GF-D8 (cell line): ENCODE measurements at places on chromosomes 3 and 15.

- no peak for DNase-seq
Measured at GRCh38 chr15:82832601-82833361, 23.4 kb downstream of the WHAMM start.

DNA sequence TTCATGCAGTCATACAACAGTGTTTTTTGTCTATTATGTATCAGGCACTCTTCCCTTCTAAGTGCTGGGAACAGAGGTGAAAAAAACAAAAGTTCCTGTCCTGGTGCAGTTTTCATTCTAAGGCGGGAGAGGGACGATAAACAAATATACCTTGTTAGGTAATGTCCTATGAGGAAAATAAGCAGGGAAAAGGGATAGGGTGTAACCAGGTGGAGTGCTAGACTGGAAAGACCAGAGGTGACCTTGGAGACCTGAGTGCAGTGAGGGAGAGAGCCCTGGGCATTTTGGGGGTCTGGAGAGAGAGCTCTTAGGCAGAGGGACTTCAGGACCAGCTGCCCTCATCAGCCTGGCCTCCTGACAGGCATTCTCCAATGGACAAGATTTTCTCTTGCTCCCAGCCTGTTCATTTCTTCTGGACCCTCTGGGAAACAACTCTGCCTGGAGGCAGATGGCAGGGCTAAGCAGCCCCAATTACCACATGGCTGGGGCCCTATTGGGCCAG lies 97.2 kb upstream of the TJP1 start:
- no peak for DNase-seq

GRCh38 chr3:128385080-128385832 lies 81.4 kb downstream of the DNAJB8 start:
- DNase-seq: no peak

DNA sequence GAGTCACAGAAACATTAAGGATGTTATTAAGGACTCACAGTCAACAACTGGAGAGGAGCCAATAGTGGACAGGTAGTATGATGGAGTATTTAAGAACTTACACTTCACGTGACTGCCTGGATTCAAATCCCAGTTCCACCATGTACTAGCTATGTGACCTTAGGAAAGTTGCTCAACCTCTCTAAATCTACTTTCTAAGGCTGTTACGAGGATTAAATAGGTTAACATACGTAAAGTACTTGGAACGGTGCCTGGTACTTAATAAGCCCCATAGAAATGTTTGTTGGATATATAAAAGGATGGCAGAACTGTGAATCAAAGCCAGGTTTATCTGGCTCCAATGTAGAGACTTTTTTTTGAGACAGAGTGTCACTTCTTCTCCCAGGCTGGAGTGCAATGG lies 24.4 kb downstream of the THRB start:
- DNase-seq: no peak

DNA sequence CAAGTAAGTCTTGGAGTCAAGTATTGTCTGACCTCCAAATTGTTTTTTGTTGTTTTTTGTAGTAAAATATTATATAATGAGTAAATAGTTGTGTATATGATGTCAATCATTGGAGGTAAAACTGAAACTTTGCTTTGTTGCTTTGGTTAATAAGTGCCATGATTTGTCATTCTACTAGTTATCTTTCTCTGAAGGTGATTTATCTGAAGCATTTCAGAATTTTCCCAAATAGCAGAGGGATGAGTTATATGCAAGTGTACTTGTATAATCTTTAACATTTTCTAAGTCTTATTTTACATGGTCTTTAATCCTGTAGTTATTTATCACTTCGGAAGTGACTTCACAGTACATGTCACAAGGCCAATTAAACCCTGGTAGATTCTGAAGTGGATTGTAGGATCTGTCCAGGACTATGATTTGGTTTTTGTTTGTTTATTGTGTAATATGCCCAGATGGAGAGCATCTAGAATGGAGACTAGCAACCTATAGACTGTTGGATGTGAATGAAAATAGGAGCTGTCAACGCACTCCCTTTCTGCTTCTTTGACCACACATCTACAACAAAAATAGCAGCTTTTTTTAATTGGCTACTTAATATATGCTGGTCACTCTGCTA lies 93.1 kb upstream of the SAMMSON start:
- DNase-seq: no peak

- no peak for DNase-seq
Measured at GRCh38 chr15:33934921-33935320, 33.4 kb upstream of the CHRM5 start.

GRCh38 chr3:195441992-195442572 lies 738 bp downstream of the ACAP2 start:
- DNase-seq: peak; percentile 63

DNA sequence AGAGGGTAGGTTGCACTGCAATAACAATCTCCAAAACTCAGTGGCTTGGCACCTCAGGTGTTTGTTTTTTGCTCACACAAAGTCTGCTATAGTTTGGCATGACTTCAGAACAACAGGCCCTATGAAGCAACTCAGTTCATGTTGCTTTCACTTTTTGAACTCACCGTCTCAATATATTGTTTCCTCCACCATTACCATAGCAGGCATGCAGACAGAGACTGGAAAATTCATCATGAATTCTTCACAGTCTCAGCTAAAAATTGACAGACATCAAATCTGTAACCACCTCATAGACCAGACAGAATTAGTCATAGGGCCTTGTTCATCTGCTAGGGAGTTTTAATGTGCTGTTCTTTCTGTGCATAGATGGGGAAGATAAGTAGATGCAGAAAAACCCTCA lies 161.4 kb upstream of the POU1F1 start:
- no peak for DNase-seq

- DNase-seq: no peak
Measured at GRCh38 chr15:26864664-26865191, 2.1 kb upstream of the GABRA5 start.

- DNase-seq: no peak
Measured at GRCh38 chr3:106276755-106277612, 408.2 kb upstream of the CBLB start.

- DNase-seq: no peak
Measured at GRCh38 chr3:159837725-159838124, 150.9 kb upstream of the IL12A start.

- no peak for DNase-seq
Measured at GRCh38 chr3:151234825-151235224, 31.8 kb upstream of the GPR171 start.

DNA sequence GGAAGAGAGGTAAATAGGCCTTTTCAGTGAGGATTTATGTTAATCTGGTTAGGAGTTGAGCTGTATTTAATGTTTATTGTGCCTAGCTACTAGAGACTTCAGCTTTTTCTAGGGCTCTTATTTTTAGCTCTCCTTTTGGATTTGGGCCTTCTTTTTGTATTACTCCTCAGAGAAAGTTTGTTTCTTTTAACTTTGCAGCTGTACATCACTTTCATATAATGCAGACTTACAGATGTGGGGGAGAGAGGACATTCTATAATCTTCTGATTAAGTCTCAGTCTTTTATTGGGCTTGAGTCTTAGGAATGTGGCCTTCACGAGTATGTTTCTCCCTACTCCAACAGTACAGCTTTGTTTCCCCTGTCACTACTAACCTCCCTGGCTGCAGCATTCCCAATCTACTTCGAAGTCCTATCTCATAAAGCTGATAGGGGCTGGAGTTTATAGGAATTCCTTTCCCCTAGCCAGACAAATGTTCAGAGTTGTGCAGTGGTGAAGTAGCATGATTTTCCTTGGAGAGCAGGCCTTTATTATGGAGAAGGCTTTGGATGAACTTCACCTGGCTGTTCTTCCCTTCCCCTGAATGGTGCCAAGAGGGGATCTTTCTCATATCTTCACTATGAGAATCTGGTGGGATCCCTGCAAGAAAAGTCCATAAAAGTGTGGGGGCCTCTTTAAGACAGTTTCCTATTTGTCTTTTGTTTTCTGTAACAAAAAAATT lies 82.2 kb upstream of the CBLB start:
- DNase-seq: no peak

DNA sequence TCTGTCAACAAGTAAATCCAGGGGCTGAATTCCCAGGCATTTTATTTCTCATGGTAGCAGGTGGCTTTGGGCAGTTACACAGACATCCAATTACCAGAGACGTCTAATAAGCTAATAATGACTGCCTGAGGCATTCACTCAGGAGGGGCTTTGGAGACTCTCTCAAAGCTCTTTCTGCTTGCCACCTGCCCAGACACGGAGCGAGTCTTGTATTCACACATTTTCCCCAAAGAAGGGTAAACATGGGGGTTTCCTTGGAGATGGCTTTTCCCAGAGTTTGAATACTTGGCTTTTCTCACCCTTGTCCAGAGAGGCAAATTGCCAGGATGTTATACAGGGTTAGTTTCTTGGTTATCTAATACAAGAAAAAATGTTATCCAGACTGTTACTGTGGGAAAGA lies 132.6 kb downstream of the DIPK2A start:
- DNase-seq: no peak

DNA sequence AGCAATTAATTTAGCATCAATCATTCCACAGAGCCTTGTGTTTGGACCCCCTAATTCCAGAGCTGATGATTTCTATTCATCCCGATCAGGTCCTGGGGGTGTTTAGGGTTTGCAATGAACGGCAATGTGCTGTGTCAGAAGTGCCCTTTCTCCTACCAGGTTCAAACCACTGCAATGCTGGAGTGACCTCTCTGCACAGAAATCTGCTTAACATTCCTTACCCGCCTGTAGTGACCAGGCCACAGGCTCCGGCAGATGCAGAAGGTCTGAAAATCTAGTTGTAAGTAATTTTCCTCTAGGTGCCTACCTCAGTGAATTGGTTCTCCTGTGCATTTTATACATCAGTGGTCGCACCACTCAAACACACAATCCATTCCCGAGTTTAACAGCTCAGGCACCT lies 725.3 kb upstream of the CFAP20DC start:
- no peak for DNase-seq

- DNase-seq: no peak
Measured at GRCh38 chr15:61558172-61559136, 329.4 kb upstream of the RORA start.

DNA sequence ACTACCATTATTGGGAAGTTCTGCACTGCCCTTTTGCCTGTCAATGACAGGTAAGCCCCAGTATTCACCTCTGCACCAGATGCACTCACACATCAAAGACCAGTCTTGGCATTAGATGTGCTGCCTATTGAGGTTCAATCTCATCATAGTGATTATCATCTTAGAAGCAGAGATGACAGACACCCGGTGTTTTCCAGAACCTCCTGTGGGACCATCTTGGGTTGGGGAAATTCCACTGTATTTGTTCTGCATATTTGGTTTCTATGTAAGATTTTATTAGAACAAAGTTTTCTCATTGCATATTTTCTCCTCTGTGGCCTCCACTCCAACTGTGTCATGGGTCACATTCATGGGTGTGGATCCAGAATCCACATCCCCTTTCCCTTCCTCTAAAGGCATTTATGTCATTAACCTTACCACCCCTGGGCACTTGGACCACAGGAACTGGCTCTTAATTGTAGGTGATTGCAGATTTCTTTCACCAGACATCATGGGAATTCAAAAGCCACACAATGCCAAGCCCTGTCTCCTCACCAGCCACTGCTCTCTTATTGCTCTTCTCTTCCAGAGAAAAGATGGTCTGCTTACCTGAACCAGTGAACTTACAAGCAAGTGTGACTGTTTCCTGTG lies 31.2 kb downstream of the PLA1A start:
- no peak for DNase-seq

GRCh38 chr15:38068626-38069391 lies 134.4 kb downstream of the TMCO5A start:
- peak; percentile 3 for DNase-seq

DNA sequence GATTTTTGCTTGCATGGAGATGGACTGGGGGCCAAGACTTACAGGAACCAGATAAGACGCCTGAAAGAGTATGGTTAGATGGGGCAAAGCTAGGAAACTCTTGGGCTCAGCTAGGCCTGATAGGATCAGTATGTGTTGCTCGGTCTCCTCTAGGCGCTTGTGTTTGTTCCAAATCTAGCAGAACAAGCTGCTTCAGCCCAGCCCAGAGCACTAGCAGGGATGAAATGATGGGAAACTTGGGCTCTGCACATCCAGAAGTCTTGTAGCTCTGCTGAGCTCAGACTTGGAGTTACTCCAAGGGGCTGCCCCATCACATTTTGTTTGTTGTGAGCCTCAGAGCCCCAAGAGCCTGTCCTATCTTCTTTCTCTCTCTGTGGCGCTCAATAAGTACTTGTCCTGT lies 34.7 kb downstream of the FOXL2 start:
- no peak for DNase-seq

DNA sequence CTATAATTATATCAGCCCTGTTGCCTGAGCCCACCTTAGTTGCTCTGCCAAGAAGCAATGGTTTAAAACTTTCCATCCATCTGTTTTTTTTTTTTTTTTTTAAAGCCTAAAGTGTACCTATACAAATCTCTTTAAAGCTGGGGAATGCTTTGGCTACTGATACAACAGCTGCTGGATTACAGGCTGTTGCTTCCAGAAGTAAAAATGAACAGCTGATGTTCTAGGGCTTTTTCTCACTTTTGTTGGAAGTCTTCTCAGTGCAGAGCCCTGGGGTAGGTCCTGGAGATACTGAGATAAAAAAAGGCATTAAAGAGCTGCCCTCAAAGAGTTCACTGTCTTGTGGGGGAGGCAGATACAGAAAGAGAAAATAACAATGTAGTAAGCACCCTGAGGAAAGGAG lies 218.1 kb downstream of the NLGN1 start:
- no peak for DNase-seq

DNA sequence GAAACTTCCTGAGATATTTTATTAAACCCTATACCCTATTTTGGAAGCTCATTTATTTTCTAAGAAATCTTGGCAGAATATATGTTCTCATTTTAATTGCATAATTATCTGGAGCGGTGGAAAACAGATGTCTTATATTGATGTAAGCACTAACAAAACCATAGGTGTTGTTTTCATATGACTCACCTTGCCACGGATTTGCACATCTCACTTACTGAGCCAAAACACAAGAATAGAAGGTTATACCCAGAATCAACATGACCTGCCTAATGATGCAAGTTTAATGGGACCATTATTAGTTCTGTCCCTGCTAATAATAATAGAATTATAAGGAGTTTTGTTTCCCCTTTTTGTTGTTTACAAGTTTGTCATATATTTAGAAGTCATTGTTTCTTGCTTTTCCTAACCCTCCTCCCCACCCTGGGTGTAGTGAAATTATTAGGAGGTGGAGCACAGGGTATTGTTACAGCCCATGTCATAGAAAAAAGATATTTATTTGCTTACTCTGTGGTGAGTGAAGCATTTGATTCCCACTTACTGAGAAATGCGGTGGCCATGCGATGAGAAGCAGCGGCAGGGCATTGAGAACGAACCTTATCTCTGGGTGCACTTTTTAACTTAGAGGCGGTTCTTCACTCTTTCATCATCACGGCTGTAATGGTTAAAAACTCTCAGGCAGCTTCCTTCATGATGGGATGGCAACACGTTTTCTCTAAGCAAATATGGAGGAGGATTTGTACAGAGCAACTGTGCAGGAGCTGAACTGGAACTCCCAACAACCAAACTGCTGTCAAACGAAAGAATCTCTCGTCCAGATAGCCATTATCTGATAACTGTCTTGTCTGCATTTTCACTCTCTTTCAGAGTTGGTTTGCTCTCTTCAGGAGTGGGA lies 521 bp downstream of the IL5RA start:
- no peak for DNase-seq
